Type B pancreatic cell (in vitro differentiated cells): ENCODE measurements at places on chromosomes 2 and 18. TPM values are rescaled to one million over a fixed set of nuclear protein-coding genes. Genes with fewer than 3 reads are reported as not detected.

Gene DCDC2C
- total RNA-seq: not detected in 2 replicates

DNA sequence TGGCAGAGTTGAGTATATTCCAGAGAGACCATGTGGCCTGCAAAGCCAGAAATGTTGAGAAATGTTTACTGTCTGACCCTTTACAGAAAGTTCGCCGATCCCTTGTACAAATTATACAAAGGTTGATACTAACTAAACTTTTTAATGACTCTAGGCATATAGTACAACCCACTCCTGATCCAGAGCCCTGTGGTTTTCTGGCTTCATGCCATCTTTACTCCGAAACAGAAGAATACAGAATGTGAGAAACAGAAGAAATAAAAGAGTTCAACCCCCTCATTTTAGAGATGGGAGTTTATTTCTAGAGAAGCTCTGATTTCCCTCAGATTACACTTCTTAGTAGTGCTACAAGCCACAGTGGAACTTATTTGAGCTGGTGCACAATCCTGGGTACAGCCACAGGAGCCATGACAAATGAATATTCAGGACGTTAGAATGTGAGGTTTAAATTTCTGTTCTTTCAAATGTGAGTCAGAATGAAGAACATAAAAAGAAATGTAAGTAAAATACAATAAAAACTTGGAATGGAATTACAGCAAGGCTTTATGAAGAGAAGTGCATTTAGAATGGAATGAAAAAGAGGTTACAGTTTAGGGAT lies 38.0 kb upstream of the SMCHD1 start:
- H3K4me1 ChIP-seq: no peaks in the 10 kb centered on the region
- H3K36me3 ChIP-seq: peaks cover 24% of the 10 kb centered on the region
- H3K4me3 ChIP-seq: no peak overlapping the region
- DNase-seq: no peak
- H3K27ac ChIP-seq: no peak overlapping the region
- H3K27me3 ChIP-seq: no peaks in the 10 kb centered on the region

GRCh38 chr2:189129971-189130370 lies 49.6 kb downstream of the COL5A2 start:
- no peak overlapping the region for H3K27ac ChIP-seq
- H3K27me3 ChIP-seq: no peaks in the 10 kb centered on the region
- peaks cover 4% of the 10 kb centered on the region for H3K36me3 ChIP-seq
- peaks cover 15% of the 10 kb centered on the region for H3K4me1 ChIP-seq

Gene RNU2-63P
- 4.9 and 18.8 TPM in 2 replicates for total RNA-seq

DNA sequence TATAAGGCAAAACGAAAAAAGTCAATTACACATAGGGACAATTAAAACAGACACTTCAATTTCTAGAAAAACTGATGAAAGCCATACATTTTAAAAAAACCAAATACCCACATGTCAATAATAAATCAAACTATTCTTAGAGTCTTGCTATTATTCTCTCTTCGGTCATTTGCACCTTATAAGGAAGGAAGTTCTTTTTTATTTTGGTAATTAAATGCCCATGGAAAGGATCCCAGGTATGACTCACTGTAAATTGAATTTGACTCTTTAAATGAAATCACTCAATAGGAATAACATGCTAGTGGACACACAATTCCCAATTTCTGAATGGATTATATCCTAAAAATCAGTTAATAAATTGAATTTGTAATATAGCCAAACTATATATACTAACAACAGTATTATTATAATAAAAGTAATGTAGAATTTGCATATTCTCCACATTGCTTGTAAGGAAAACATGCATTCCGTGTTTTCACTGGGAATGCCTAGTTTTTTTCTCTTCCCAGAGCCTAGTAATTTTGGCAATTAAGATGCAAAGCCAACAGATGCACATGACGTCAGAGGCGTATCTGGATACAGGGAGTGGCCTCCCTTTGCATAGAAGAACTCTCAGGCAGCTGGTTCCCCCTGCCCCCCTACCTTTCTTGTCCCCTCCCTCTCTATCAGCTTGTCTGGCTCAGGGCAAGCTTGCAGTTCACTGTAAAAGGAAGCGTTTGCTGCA lies 153.5 kb upstream of the PGAP1 start:
- DNase-seq: no peak
- no peak overlapping the region for H3K27ac ChIP-seq
- no peak overlapping the region for H3K4me3 ChIP-seq

Gene ELP2
- 79.2 and 94.6 TPM in 2 replicates for total RNA-seq

GRCh38 chr2:74019516-74019915 lies 34.8 kb downstream of the TET3 start:
- peak overlapping the region; percentile 54 for H3K27ac ChIP-seq
- H3K4me1 ChIP-seq: peaks cover 27% of the 10 kb centered on the region
- peaks cover 6% of the 10 kb centered on the region for H3K36me3 ChIP-seq
- H3K4me3 ChIP-seq: no peak overlapping the region

DNA sequence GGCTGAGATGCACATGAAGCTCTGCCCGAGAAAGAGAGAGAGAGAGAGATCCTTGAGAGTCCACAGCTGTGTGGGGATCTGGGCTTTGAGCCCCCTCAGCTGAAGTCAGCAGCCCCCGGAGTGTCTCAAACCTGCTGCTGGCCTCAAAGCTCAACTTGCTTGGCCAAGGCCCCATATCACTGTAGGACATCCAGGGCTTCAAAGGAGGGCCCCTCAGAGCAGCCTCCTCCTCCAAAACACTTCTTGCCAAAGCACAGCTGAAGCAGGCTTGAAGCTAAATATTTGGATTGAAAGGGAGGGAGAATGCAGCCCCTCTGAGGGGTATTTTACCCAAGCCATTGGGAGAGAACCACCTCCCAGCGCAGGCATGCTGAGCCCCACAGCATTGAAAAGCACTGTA lies 357.6 kb downstream of the OSR1 start:
- H3K4me3 ChIP-seq: no peak overlapping the region
- H3K27ac ChIP-seq: no peak overlapping the region
- DNase-seq: no peak
- peaks cover 11% of the 10 kb centered on the region for H3K4me1 ChIP-seq
- H3K27me3 ChIP-seq: no peaks in the 10 kb centered on the region
- H3K36me3 ChIP-seq: no peaks in the 10 kb centered on the region

Gene CSRNP3
- total RNA-seq: 7.1 and 18.4 TPM in 2 replicates

Gene SERPINB3
- 0.86 and 0.94 TPM in 2 replicates for total RNA-seq

Gene ZNF804A
- 0.59 and 2.0 TPM in 2 replicates for total RNA-seq

- no peaks in the 10 kb centered on the region for H3K27me3 ChIP-seq
- no peak for DNase-seq
- no peaks in the 10 kb centered on the region for H3K36me3 ChIP-seq
- no peak overlapping the region for H3K4me3 ChIP-seq
- H3K27ac ChIP-seq: no peak overlapping the region
- no peaks in the 10 kb centered on the region for H3K4me1 ChIP-seq
Observed at GRCh38 chr2:107197594-107198294, 311.8 kb upstream of the ST6GAL2 start.

- H3K4me3 ChIP-seq: no peak overlapping the region
- no peak for DNase-seq
- no peak overlapping the region for H3K27ac ChIP-seq
- peaks cover 6% of the 10 kb centered on the region for H3K27me3 ChIP-seq
- H3K4me1 ChIP-seq: no peaks in the 10 kb centered on the region
Observed at GRCh38 chr2:137211761-137212160, 446.4 kb downstream of the THSD7B start.

Gene STPG4
- 0.36 TPM in 1 of 2 replicates, not detected in the other for total RNA-seq

DNA sequence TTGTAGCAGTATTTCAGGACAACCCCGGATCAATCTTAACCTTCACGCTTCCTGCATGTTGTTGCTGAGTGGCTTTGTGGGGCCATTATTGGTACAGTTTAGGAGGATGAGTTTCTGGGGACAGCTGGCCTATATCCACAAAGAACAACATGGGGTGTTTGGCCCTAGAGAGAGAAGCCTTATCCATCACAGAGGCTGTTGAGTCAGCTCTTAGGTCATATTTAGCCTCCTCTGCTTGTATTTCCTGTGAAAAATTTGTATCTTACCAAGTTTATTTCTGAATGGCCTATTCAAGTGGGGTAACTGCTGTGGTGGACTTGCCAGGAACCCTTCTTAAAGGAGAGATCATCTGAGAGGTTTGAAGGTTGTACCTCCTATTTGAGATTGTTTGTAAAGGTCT lies 77.6 kb downstream of the MAP4K4 start:
- H3K4me3 ChIP-seq: no peak overlapping the region
- peaks cover 77% of the 10 kb centered on the region for H3K4me1 ChIP-seq
- H3K36me3 ChIP-seq: peaks cover 5% of the 10 kb centered on the region

GRCh38 chr18:9700261-9700796 lies 7.8 kb upstream of the RAB31 start:
- peaks cover 7% of the 10 kb centered on the region for H3K4me1 ChIP-seq
- no peak overlapping the region for H3K4me3 ChIP-seq
- H3K36me3 ChIP-seq: no peaks in the 10 kb centered on the region
- H3K27ac ChIP-seq: no peak overlapping the region
- peaks cover 19% of the 10 kb centered on the region for H3K27me3 ChIP-seq

GRCh38 chr2:95296011-95296410 lies 1.1 kb upstream of the KCNIP3 start:
- H3K36me3 ChIP-seq: peaks cover 3% of the 10 kb centered on the region
- H3K4me1 ChIP-seq: peaks cover 13% of the 10 kb centered on the region
- H3K27me3 ChIP-seq: no peaks in the 10 kb centered on the region
- H3K4me3 ChIP-seq: no peak overlapping the region

Gene STAT4
- 2.1 TPM in 2 replicates for total RNA-seq

Gene MC2R
- total RNA-seq: not detected in 2 replicates

Gene APLF
- total RNA-seq: 3.8 and 6.2 TPM in 2 replicates

- H3K36me3 ChIP-seq: peaks cover 35% of the 10 kb centered on the region
- DNase-seq: peak; percentile 45
- H3K27ac ChIP-seq: no peak overlapping the region
Observed at GRCh38 chr18:76463358-76463757, 31.7 kb downstream of the ZNF516 start.

DNA sequence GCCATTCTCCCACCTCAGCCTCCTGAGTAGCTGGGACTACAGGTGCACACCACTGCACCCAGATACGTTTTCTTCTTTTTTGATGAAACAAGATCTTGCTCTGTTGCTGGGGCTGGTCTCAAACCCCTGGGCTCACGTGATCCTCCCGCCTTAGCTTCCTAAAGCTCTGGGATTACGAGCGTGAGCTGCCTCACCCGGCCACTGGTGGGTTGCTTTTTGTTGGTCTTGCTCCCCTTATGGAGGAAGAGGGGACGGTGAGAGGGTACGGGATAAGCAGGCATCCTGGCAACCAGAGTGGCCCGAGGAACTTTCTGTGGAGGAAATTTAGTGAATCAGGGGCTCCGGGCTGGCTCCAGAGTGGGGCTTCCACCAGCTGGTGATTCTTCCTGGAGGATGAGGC lies 222.3 kb downstream of the HDAC4 start:
- H3K4me3 ChIP-seq: no peak overlapping the region
- H3K4me1 ChIP-seq: peaks cover 20% of the 10 kb centered on the region
- peaks cover 35% of the 10 kb centered on the region for H3K36me3 ChIP-seq
- peak; percentile 27 for DNase-seq
- no peaks in the 10 kb centered on the region for H3K27me3 ChIP-seq

DNA sequence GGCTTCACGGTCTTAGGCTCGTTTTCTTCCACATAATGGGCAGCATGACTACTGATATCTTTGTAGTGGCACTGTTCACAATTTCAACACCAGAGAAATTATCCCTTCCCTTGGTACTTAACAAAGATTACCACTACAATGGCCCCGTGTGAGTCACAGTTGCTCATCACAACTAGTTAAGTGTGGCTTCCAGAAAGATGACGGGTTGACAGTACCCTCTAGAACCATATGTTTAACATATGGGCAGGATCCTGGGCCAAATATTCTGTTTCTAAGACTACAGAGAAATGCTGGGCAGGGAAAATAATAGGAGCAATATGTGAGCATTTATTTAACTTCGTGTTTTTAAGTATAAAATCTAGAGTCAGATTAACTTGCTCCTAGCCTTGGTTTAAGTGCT lies 780.1 kb upstream of the LINC00305 start:
- no peak for DNase-seq
- H3K4me3 ChIP-seq: no peak overlapping the region

DNA sequence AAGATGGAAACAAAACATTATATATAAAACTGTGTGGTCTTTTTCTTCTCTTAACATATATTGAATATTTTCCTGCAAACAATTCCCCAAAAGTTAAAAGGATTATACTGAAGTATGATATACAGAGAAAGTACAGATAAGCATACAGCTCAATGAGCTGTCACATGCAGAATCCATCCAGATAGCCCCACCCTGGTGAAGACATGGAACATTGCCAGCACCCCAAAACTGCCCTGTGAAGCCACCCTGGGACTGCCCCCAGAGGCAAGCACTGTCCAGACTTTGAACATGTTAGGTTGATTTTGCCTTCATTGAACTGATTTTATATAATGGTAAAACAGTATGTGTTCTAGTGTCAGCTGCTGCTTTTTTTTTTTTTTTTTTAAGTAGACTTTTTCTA lies 112.3 kb upstream of the IL1R2 start:
- no peaks in the 10 kb centered on the region for H3K4me1 ChIP-seq
- H3K36me3 ChIP-seq: peaks cover 59% of the 10 kb centered on the region
- no peak for DNase-seq
- no peaks in the 10 kb centered on the region for H3K27me3 ChIP-seq

Gene HMSD
- total RNA-seq: 1.6 and 4.5 TPM in 2 replicates

Gene SULT1C2
- 4.2 and 5.9 TPM in 2 replicates for total RNA-seq

Gene APOB
- 19.6 and 70.3 TPM in 2 replicates for total RNA-seq

Gene LRATD1
- 21.6 and 52.0 TPM in 2 replicates for total RNA-seq

Gene AQP12B
- 0.10 and 0.43 TPM in 2 replicates for total RNA-seq

- no peaks in the 10 kb centered on the region for H3K36me3 ChIP-seq
- no peak overlapping the region for H3K4me3 ChIP-seq
- DNase-seq: no peak
Observed at GRCh38 chr18:43222501-43222900, 54.8 kb downstream of the SYT4 start.

Gene OTOF
- 0.05 TPM in 1 of 2 replicates, not detected in the other for total RNA-seq

Gene CAVIN2
- total RNA-seq: 2.9 and 3.4 TPM in 2 replicates

- no peak overlapping the region for H3K27ac ChIP-seq
- H3K4me3 ChIP-seq: no peak overlapping the region
- no peaks in the 10 kb centered on the region for H3K4me1 ChIP-seq
- DNase-seq: no peak
- peaks cover 4% of the 10 kb centered on the region for H3K36me3 ChIP-seq
- no peaks in the 10 kb centered on the region for H3K27me3 ChIP-seq
Observed at GRCh38 chr2:224835405-224835804, 119.2 kb upstream of the CCDC195 start.

Gene NEMP2
- 5.8 and 7.2 TPM in 2 replicates for total RNA-seq

GRCh38 chr18:8791171-8791651 lies 85.9 kb downstream of the MTCL1 start:
- peak overlapping the region; percentile 79 for H3K27ac ChIP-seq
- H3K4me1 ChIP-seq: peaks cover 67% of the 10 kb centered on the region
- H3K27me3 ChIP-seq: no peaks in the 10 kb centered on the region
- peaks cover 20% of the 10 kb centered on the region for H3K36me3 ChIP-seq
- no peak overlapping the region for H3K4me3 ChIP-seq

DNA sequence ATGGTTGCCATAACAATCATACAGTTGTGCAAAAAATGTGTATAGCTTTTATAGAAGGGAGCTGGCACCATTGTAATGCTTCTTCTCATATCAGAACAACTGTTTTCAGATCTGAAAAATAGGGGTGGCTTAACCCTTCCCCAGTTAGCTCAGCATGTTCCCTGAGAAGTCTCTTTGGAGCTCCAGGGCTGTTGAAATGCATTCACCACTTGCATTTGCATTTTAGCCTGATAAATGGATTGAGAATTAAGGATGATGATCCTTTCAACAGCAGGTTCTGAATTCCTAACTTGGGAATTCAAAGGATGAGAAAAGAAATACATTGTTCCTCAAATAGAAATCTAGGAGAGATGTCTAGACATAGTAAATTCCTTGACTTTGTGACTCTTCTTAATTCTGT lies 181.7 kb upstream of the ALPP start:
- no peaks in the 10 kb centered on the region for H3K27me3 ChIP-seq
- no peak overlapping the region for H3K27ac ChIP-seq
- H3K36me3 ChIP-seq: peaks cover 26% of the 10 kb centered on the region
